Mucosa of gallbladder (tissue), 1 donor: ENCODE measurements at places on chromosomes 16 and 17.

DNA sequence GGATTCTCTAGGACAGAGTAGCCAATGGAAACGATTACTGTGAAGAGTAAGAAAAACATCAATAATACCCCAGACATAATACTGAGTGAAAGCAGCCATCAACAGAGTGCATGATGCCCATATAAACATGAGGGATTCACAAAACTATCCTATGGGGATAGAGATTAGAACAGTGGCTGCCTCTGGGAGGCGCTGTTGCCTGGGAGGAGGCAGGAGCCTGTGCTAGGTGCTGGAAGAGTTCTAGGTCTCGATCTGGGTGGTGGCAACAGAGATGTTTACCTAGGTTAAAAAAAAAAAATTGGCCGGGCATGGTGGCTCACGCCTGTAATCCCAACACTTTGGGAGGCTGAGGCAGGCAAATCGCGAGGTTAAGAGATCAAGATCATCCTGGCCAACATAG, 7.9 kb downstream of the FA2H start:
- DNase-seq, result no peak

DNA sequence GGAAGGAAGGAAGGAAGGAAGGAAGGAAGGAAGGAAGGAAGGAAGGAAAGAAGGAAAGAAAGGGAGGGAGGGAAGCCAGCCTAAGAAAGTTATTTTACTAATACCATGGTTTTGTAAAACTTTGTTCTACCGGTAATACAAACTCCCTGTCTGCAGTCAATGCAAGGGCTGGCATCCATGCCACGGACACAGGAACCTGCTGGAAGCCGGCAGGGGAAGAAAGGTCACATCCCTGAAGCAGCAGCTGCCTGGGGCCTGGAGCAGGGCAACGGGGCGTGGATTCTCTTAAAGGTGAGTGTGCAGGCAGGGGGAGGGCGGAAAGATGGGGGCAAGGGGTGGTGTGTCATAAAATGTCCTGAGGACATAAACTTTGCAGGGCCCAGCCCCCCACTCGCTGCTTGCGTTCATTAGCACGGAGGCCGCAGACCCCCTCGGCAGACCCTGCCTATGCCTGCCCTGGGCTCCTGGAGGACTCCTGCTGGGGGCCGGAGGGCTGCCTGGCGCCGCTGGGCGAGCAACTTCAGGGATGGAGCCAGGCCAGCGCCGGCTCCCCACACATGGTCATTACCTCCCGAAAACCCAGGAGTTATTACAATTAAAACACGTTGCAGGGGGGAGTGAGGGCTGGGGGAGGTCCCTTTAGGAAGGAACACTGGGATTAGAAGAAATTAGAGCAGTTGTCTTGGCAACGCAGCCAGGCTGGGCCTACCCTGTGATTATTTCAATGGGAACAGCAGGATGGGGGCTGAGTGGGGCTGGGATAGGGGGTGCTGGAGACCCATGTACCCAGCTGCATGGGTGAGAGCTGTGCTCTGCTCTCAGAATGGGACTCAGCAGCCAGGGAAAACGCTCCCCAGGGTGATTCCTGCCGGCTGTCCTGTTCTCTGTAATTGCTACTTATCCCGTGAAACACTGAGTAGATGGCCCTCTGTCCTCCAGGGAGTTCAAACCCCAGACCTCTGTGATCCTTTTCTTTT, 257.9 kb downstream of the SOX9 start:
- DNase-seq, result no peak

DNA sequence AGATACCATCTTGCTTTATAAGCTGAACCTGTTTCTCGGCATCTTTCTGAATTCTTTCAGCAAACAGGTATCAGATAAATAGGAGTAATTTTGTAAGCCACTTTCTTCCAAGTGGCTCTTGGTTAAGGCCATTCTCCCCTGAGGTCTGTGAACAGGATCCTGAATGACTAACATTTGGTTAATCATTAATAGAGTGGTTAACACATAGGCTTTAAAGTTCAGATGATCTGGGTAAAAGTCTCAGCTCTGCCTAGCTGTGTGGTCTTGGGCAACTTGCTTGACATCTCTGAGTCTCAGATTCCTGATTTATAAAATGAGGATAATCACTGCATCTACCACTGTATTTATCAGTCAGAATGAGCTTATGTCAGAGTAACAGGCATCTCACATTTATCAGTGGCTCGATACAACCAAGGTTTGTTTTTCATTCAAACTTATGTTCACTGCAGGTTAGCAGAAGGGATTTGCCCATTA, 44.4 kb upstream of the ANKFN1 start:
- no peak for DNase-seq

- no peak for DNase-seq
These were observed 79.1 kb downstream of the GRIN2A start for GRCh38 chr16:10103118-10103517.

DNA sequence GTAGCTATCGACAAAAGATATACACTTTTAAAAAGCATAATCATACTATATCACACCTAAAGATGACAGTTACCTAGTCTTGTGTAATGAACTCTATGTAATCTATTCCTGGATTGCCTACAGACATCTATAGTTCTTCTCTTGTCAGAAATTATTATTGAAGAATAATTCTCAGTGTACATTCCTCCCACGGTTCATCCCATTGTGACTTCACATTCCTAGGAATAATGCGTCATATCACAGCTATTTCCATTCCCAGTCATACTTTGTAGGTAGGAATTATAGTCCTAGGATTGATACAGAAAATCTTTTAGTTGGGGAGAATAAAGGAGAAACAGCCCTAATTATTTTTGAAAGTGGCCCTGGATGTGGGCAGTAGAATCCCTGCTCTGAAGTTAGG, 44.0 kb upstream of the ABCC11 start:
- no peak for DNase-seq

DNA sequence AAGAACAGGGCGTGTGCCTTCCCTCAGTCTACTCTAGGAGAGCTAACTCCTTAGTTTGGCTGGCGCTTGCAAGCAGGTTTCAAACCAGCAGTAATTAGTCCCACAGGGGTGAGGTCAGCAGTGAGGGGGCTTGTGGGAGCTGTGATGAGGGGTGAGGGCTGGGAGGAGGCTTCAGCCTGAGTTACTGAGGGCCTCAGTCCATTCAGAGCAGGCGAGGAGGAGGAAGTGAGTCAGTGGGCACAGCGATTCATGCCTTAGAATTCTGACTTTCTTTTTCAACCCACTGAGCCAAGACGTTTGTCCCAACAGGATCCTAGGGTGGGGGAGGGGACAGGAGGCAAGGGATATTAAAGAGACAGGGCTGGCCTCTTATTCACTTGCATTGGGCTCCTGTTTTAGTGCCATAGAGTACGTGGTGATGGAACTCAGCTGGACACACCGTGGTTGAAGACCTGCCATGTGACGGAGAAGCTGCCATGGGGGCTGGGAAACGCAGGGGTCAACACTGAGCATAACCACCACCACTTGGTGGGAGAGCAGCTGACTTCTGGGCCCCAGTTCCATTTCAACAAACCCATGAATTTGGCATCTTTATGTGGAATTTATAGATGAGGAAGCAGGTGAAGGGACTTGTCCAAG, 8.3 kb upstream of the ITGA3 start:
- DNase-seq, result no peak

DNA sequence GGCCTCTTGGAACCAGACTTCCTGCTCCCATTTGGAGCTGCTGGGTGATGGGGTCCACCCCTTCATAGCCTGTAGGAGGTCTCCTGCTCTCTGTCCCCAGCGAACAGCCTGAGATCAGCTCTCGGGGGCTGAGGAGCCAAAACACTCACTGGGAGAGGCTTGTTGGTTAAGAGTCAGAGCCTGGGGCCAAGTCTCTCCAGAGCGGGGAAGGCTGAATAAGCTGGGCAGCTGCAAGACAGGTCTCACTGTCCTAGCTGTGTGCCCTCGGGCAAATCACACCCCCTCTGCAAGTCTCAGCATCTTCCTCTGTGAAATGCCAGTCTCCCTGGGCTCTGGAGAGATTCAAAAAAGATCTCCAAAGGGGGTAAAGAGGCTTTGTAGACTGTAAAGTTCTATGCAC, 174.6 kb downstream of the WSCD1 start:
- DNase-seq, result no peak

- no peak for DNase-seq
These were observed 15.4 kb downstream of the CA4 start for GRCh38 chr17:60165223-60165622.

- DNase-seq, result no peak
These were observed 5.6 kb upstream of the SYNRG start for GRCh38 chr17:37614823-37615222.

- DNase-seq, result no peak
These were observed 67.2 kb upstream of the GNG13 start for GRCh38 chr16:867421-868385.

DNA sequence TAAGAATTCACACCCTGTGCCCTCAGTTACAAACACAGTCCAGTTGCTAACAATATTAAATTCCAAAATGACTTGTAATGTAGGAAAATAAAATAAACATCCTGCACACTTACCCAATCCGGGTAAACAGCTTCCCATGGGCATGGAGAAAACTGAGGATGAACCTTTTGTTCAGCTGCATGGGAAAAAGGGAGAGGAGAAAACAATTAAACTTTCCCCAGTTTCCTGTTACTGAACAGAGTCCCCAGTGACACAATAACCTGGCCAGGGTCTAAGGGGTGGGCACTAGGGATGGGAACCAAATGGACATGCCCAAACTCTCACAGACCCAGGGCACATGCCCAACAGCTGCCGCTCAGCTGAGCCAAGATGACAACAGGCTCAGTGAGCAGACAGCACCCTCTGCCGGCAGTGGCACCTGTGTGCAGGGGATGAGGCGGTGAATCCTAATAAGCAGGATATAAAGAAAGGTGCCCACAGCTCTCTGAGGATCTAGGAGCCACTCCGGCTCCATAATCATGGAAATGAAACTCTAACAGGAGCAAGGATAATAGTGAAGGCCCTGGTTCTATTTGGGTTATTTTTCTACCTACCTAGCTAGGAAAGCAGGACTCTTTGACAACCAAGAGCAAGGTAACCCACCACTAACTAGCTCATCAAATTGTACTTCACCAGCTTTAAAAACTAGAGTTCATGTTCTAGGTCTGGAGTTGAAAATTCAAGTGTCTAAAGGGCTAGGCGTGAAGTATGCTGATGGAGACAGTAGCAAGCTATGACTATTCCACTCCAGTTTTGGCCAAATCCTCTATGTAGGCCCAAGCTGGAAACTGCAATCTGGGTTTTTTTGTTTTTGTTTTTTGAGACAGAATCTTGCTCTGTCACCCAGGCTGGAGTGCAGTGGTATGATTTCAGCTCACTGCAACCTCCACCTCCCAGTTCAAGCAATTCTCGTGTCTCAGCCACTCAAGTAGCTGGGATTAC, 58.8 kb downstream of the SMG6 start:
- peak; percentile 82 for DNase-seq

DNA sequence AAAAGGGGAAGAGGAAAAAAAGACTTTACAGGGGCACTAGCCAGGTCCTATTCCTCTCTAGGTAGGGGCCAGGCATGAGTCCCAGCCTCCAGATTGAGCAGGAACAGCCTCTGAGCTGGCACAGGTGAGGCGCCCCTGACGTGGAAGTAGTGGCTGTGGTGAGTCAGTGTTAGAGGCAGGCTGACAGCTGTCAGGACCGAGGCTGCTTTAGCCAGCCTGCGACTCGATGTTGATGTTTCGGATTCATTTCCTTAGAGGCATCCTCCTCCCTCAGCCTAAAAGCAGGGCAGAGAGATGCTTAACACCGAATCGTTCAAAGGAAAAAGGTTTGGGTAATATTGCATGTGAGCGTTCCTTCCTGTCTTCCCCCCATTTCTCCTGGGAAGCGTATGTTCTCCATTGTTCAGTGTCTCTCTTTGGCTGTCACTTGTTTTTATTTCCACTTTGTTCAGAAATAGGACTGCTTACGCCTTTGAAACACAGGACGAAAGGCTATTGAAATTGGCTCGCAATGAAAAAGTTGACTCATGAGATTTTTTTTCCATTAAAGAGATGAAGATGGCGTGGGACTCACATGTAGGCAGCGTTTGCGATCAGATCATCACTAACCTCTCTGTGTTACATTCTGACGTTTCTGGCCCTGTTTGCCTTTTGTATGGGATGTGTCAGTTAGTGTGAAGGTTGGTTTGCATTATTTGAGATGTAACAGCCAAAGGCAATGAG, 1.3 kb downstream of the KIAA0513 start:
- peak; percentile 34 for DNase-seq
